ENCODE measurements at places on chromosomes 16 and 17.

DNA sequence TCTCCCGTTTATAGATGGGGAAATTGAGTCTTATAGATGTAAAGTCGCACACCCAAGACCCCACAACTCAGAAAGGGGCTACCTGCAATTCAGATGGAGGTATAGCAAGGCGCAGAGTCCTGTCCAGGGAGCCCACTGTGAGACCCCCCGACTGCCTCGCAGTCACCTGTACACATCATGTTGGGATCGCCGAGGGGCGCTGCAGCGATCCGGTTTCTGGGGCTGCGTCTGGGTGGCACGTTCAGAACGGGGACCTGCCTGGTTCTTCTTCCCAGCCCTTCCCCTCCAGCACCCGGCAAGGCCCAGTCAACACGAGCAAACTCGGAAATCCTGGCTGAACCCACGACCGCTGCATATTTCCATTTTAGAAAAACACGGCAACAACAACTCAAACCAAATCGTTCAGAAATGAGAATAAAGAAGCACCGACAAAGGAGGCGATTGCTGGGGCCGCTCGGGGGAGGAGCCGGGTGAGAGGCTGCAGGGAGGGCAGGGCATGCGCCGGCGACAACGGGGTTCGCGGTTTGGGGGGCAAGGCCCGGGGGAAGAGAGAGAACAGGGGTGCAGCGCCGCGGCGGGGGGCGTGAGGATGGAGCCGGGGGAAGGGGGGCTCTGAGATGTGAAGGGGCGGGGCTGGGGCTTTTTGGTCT is 643 bp downstream of the HSDL1 start:
- no peak for DNase-seq

GRCh38 chr16:83955218-83956130 is 2.4 kb downstream of the OSGIN1 start:
- DNase-seq, result no peak

GRCh38 chr16:54591816-54592246 is 305.2 kb upstream of the IRX3 start:
- DNase-seq, result no peak

- peak; percentile 78 for DNase-seq
Measured at GRCh38 chr17:29005936-29006511, at the start of gene SEZ6. Gene SEZ6, minus strand, starts transcription at chr17:29006033. Its CDS starts 164 bp downstream, at chr17:29005869.

- no peak for DNase-seq
Measured at GRCh38 chr17:38702916-38703741, 1.9 kb upstream of the MLLT6 start.

DNA sequence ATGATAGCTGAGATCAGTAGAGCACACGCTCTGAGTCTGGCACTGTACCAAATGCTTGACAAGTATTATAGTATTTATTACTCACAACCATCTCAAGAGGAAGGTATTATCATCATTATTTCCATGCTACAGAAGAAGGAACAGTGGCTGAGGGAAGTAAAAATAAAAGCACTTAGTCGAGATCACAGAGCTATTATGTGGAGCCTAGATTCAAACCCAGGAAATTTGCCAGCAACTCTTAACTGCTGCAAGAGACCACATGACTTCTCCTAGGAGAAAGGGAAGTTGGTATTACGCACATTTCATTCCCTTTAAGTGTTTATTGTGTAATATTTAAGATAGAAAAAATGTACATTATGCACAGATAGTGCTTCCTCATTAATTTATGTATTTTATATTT is 1.0 kb upstream of the RHOT1 start:
- no peak for DNase-seq

GRCh38 chr16:3515897-3516296 is 15.1 kb downstream of the CLUAP1 start:
- DNase-seq, result no peak
